Femur (tissue), 1 donor: ENCODE measurements at places on chromosomes 2 and 18.

- DNase-seq, result no peak
Measured at GRCh38 chr2:187150670-187151069, 297.4 kb downstream of the CALCRL start.

GRCh38 chr18:46482831-46483230, 174.2 kb downstream of the LOXHD1 start:
- no peak for DNase-seq

DNA sequence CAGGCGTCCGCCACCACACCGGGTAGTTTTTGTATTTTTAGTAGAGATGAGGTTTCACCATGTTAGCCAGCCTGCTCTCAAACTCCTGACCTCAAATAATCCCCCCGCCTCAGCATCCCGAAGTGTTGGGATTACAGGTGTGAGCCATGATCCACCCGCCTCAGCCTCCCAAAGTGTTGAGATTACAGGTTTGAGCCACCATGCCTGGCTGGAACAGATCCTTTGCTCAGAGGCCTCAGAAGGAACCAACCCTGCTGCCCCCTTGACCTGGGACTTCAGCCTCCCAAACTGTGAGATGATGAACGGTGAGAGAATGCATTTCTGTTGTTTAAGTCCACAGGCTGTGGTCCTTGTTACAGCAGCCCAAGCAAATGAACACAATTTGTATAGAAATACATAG, 67.0 kb downstream of the NCAPH start:
- no peak for DNase-seq

- DNase-seq, result no peak
Measured at GRCh38 chr2:171798156-171798820, 95.8 kb downstream of the SLC25A12 start.

DNA sequence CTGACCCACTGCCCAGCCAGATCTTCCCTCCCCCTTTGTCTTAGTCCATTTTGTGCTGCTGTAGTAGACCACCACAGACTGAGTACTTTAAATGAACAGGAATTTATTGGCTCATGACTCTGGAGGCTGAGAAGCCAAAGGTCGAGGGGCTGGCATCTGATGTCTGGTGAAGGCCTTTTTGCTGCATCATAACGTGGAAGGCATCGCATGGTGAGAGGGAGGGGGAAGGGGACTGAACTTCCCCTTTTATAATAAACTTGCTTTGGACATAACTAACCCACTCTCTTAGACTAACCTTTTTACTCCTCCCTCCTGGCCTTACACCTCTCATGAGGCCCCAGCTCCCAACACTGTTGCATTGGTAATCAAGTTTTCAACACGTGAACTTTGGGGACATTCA, 83.8 kb downstream of the MAP4K4 start:
- DNase-seq, result no peak
